ENCODE measurements at places on chromosomes 2 and 18.

- DNase-seq = no peak
Observed at GRCh38 chr2:236908439-236909192, 177.1 kb upstream of the COPS8 start.

- no peak for DNase-seq
Observed at GRCh38 chr2:37654419-37654818, 17.0 kb downstream of the CDC42EP3 start.

- DNase-seq = no peak
Observed at GRCh38 chr2:54074606-54075341, 40.6 kb upstream of the ACYP2 start.

DNA sequence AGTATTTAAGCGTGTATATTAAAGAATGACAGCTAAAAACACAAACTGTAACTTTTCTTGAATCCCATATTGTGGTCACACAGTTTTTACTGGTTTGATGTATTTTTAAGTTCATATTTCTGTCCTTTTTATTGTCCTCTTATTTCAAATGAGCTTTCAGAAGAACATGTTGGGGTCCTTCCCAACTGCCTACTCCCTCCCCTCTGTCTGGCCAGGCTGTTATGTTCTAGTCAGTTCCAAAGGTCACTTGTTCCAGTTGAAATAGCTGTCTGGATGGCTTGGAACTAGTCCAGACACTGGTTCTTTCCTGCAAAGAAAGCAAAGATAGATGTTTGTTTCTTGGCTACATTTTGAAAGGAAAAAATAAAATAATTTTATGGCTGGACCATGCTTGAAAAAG, 306.9 kb downstream of the GULP1 start:
- DNase-seq = no peak

DNA sequence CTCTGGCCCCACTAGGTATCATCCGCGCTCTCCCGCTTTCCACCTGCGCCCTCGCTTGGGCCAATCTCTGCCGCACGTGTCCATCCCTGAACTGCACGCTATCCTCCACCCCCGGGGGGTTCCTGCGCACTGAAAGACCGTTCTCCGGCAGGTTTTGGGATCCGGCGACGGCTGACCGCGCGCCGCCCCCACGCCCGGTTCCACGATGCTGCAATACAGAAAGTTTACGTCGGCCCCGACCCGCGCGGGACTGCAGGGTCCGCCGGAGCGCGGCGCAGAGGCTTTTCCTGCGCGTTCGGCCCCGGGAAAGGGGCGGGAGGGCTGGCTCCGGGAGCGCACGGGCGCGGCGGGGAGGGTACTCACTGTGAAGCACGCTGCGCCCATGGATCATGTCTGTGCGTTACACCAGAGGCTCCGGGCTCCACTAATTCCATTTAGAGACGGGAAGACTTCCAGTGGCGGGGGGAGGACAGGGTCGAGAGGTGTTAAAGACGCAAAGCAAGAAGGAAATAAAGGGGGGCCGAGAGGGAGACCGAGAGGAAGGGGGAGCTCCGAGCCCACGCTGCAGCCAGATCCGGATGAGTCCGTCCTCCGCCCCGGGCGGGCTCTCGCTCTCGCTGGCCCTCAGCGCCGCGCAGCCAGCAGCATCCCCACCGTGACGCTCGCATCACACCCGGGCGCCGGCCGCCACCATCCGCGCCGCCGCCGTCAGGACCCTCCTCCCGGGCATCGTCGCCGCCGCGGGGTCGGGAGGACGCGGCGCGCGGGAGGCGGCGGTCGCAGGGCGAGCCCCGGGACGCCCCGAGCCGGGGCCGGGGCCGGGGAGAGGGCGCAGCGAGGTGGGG, 664 bp downstream of the NETO1 start:
- DNase-seq = no peak

GRCh38 chr2:54671010-54671409, 52.5 kb upstream of the EML6 start:
- DNase-seq = no peak

GRCh38 chr18:63451799-63452660, 24.7 kb upstream of the SERPINB5 start:
- no peak for DNase-seq

- peak; percentile 60 for DNase-seq
Observed at GRCh38 chr2:45890819-45891218, 239.3 kb downstream of the PRKCE start.

GRCh38 chr2:70083344-70084156, 3.7 kb upstream of the PCBP1 start:
- DNase-seq = peak; percentile 56

GRCh38 chr2:96844405-96844808, 586 bp upstream of the ANKRD23 start:
- DNase-seq = no peak

DNA sequence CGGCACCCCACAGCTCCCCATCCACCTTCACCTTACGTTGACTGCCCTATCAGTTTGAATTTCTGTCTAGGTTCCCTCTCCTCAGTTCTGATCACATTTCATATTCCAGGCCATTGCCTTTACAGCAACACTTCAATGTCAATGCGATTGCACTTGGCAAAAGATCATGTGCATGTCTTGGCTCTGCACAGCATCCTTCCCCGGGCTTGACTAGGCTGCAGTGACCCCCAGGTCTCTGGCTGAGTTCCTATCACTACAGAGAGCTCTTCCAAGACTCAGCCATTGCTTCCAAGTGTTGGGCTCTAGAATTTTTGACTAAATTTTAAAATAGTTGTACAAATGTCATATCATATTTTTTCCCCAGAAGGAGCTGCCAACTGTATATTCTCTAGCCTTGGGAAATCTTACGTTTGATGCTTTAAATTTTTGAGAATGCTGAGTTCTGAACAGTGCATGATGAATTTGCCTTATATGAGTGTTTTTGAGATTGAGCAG, 103.8 kb upstream of the NEDD4L start:
- DNase-seq = no peak

DNA sequence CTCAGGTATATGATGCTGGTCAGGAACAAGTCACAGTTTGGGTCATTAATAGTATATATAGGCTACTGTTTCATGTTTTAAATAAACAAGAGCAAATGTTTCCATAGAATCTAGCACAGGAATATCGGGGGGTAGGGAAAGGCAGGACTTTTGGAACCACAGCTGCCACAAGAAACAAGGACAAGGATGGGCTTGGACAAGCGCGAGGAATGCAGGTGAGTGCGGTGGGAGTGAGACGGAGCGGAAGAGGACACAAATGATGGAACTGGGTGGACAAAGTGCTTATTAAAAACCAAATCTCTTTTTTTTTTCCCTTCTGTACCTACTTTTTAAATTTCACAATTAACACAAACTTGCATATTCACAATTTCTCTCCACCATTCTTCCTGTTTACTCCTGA, 49.1 kb downstream of the SNORC start:
- DNase-seq = no peak
